ENCODE measurements at places on chromosomes 13 and 19.

- no peak for DNase-seq
These were observed 18.5 kb downstream of the LNX2 start for GRCh38 chr13:27601803-27602202.

GRCh38 chr19:46495786-46496099, at the start of gene PNMA8B:
PNMA8B (minus strand) TSS chr19:46495867; CDS start chr19:46495465, 402 bp downstream.
- no peak for DNase-seq

DNA sequence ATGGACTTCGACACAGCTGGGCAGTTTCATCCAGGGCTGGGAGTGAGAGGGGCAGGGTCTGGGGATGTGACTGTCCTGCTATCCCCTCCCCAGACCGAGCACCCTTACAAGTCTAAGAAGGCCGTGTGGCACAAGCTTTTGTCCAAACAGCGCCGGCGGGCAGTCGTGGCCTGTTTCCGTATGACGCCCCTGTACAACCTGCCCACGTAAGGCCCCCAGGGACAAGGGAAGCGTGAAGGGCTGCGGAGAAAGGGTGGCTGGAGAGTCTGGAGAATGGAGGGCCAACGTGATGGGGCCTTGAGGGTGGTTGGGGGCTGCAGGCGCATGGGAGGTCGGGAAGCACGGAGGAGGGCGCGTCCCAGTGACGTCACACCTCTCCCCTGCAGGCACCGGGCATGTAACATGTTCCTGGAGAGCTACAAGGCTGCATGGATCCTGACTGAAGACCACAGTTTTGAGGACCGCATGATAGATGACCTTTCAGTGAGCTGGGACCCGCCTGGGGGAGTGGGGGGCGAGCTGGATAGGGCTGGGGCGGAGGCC, 89.5 kb downstream of the MAP4K1 start:
- DNase-seq: no peak

DNA sequence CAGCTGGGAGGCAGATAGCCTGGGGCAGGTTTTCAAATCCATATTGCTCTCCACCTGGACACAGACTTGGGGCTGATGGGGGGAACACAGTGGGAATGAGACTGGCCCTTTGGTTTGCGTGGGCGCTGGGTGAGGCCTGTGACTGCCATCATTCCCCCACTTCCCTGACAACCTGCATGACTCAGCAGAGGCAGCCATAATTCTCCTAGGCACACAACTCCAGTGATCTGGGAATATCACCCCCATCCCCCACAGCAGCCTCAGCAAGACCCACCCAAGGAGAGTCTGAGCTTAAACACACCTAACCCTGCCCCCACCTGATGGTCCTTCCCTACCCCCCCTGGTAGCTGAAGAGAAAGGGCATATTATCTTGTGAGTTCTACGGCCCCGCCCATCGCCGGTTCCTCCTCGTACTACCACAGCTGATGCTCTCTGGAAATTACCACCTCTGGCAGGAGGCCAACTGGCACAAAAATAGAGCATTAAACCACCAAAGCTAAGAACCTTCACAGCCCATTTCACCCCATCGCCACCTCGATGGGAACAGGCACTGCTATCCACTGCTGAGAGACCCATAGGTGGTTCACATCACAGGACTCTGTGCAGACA, 71.0 kb downstream of the RNF17 start:
- DNase-seq: no peak

- no peak for DNase-seq
These were observed 110.7 kb upstream of the WASF3 start for GRCh38 chr13:26446751-26447150.

DNA sequence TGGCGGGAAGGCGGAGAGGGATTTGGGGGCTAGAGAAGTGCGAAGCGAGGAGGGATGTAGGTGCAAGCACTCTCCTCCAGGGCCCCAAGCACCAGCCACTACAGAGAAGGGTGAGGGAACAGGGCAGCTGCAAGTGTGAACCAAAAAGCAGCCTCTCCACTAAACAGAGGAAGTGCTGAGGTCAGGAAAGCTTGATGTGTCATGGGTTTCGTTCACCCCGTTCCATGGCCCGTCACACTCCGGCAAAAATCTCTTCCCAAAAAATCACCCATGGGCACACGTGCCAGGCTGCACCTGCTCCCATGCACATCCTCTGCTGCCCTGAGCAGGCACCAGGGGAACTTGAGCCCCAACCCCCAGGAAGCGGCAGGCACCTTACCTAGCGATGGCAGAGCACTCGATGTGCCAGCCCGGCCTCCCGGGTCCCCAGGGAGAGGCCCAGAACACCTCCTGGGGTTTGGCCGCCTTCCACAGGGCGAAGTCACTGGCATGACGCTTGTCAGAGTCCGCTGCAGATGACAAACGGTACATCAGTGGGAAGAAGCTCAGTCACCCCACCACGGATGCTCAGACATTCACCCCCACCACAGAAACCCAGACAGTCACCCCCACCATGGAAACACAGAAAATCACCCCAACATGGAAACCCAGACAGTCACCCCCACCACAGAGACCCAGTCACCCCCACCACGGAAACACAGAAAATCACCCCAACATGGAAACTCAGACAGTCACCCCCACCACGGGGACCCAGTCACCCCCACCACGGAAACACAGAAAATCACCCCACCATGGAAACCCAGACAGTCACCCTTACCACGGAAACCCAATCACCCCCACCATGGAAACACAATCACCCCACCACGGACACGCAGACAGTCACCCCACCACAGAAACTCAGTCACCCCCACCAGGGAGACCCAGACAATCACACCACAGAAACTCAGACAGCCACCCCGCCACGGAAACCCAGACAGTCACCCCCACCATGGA, 29.0 kb downstream of the CARS2 start:
- no peak for DNase-seq

GRCh38 chr13:98834254-98834960, 81.9 kb upstream of the SLC15A1 start:
- no peak for DNase-seq
